ENCODE measurements at places on chromosomes 5 and 9. TPM values are rescaled to one million over a fixed set of nuclear protein-coding genes. Genes with fewer than 3 reads are reported as not detected.

GRCh38 chr9:109466623-109467590, 31.2 kb downstream of the PTPN3 start:
- no peak for DNase-seq

DNA sequence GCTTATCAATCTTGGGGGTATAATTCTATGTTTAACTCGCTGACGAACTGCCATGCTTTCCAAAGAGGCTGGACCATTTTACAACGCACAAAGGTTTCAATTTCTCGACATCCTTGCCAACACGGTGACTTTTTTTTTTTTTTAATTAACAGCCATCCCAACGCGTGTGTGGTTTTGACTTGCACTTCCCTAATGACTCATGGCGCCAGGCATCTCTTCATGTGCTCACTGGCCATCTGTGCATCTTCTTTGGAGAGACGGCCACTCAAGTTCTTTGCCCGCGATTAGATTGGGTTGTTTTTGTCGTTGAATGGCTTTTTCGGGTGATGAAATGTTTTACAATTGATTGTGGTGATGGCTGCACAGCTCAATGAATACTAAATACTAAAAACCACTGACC, 12.5 kb upstream of the CARD9 start:
- no peak for DNase-seq

Gene ORM1
- not detected for total RNA-seq

GRCh38 chr5:143350751-143351602, 52.5 kb downstream of the NR3C1 start:
- no peak for DNase-seq

Gene FOXD1
- 4.7 TPM for total RNA-seq

DNA sequence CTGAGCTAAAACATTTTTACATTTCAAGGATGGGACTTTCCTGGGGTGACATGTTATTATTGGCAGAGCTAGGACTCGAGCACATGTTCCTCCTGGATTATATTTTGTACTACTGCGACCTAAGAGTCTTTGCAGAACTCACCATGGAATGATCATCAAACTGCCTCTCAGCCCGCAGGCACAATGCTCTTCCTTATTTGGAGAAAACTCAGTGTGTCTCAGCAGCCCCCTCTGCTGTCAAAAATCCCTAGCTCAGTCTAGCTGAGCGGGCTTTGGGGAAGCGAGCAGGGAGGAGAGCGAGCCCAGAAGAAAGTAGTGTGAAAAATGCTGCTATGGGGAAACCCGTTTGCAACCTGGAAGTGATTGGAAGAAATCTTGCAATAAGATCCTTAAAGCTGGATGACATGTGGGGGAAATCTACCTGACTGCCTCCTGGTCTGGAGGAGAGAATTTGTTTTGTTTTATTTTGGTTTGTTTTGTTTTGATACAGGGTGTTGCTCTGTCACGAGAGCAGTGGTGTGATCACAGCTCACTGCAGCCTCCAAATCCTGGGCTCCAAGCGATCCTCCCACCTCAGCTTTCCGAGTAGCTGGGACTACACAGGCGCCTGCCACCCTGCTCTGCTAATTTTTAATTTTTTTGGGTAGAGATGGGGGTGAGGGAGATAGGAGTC, 89.9 kb upstream of the CLINT1 start:
- DNase-seq, result peak; percentile 93

All from OCI-LY7 (cell line).